ENCODE measurements at places on chromosomes 3 and 15.

DNA sequence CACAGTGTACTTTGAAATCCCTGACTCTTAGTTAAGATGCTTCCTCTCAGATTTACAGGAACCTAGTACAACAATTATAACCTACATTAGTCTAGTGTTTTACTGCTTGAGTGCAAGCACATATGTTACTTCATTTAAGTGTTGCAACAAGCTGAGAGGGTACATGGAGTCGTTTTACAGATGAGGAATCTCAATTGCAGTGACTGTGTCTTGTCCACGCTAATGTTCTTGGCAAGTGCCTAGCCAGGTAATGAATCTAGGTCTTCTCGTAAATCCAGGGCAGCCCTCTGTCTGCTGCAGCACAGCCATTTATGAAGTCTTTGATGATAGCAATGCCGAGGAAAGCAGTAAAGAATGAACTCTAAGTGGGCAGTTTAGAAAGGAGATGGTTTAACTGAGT, 384.4 kb upstream of the ARPP21 start:
- DNase-seq: no peak

DNA sequence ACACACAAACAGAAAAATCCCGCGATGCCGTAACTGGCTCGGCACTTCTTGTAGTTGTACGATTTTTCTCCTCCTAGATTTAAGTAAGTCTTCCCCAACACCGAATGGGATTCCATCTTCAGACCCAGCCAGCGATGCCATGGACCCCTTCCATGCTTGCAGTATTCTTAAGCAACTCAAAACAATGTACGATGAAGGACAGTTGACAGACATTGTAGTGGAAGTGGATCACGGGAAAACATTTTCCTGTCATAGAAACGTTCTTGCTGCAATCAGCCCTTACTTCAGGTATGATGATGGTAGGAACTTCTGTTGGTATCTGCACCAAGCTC, 763 bp downstream of the KBTBD8 start:
- DNase-seq: no peak

- no peak for DNase-seq
Observed at GRCh38 chr3:117874904-117875874, 1159.5 kb downstream of the IGSF11 start.

GRCh38 chr3:54659347-54659746, 268.5 kb downstream of the LRTM1 start:
- DNase-seq: no peak

DNA sequence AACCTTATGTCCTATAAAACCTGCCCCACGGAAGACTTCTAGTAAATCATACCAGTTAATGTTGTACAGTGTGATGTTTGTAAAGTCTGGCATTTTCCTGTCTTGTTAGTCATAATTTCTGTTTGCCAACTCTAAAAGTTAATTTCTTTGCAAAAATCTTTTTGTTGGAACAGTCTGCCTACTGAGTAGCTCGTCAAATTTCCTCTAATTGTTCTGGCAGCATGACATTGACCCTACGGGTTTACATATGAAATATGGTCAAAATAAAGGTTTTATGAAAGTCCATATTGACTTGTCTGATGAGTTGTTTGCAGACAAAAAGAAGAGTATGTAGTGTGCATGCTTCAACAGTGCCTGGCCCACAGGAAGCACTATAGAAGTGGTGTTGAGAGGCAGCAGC, 79.8 kb upstream of the SOX2 start:
- no peak for DNase-seq

DNA sequence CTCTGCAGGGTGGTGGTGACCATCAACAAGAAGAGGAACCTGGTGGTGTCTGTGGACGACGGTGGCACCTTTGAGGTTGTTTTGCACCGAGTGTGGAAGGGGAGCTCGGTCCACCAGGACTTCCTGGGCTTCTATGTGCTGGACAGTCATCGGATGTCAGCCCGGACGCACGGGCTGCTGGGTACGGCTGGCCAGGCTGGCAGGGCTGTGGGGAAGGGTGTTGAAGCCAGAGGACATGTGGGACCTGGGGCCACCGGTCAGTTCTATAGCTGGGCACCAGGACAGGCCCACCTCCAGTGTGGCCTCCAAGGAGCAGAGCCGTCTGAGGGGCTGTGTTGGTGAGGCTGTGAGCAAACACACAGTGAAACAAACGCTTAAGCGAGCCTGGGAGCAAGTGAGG, 3.9 kb upstream of the ITIH3 start:
- no peak for DNase-seq

DNA sequence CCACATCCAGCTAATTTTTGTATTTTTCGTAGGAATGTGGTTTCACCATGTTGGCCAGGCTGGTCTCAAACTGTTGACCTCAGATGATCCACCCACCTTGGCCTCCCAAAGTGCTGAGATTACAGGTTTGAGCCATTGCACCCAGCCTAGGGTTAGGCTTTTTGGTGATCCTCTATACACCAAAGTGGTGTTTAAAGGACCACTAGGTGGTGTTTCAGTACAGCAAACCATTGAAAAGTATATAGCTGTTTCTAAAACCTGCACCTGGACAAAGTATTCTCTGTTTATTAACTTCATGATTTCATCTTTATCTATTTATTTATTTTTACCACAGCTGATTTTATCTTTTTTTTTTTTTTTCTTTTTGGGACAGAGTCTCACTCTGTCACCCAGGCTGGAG, 68.4 kb downstream of the MINDY2 start:
- no peak for DNase-seq

GRCh38 chr15:99021694-99022093, 14.1 kb upstream of the PGPEP1L start:
- no peak for DNase-seq

DNA sequence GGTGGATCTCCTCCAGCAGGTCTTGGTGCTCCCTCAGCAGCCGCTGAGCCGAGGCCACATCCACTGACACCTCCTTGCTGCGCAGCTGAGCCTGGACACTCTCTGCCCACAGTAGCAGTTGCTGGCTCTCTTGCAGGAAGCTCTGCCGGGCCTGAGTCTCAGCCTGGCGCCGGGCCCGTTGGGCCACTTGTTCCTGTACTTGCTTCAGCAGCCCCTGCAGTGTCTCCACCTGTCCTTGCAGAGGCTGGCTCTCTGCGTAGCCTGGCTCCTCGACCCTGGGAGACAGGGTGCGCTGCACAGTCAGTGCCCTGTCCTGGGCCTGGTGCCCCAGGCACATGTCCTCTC, 15.5 kb downstream of the SPTBN5 start:
- DNase-seq: no peak

GRCh38 chr3:51471775-51472652, 27.8 kb downstream of the DCAF1 start:
- no peak for DNase-seq

DNA sequence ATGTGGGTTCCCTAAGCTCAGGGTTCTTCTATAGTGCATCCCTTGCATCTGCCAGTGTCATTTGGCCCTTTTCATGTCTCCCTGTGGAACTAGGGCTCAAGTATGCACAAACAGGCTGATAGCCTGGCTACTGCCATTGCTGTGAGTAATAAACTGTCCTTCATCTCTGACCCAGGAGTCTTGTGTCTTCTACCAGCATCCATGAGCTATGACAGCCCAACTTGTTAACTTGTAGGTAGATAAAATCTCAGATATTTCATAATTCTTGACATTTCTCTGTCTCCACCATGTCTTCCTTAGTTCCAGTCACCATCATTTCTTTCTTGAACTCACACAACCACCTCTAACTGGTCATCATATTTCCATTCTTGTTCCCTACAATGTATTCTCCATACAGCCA, 19.5 kb upstream of the BCL2L10 start:
- no peak for DNase-seq

GRCh38 chr15:58260205-58260724, 122.1 kb downstream of the AQP9 start:
- DNase-seq: no peak

DNA sequence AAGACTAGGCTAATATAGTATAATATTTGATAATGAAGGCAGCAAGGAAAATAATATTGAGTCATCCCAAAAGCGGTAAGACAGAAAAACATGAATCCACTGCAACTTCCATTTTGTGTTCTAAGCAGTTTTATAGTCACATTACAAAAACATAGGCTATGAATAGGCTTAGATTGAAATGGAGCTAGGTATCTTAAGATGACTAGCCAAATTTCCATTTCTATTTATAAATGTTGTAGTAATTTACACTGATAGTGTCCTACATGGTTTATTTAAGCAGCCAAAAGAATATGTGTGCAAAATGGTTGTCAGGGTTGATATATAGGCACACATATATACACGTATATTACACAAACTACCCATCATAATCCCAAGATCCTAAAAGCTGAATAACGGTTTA, 82.0 kb downstream of the VPS13C start:
- DNase-seq: no peak

DNA sequence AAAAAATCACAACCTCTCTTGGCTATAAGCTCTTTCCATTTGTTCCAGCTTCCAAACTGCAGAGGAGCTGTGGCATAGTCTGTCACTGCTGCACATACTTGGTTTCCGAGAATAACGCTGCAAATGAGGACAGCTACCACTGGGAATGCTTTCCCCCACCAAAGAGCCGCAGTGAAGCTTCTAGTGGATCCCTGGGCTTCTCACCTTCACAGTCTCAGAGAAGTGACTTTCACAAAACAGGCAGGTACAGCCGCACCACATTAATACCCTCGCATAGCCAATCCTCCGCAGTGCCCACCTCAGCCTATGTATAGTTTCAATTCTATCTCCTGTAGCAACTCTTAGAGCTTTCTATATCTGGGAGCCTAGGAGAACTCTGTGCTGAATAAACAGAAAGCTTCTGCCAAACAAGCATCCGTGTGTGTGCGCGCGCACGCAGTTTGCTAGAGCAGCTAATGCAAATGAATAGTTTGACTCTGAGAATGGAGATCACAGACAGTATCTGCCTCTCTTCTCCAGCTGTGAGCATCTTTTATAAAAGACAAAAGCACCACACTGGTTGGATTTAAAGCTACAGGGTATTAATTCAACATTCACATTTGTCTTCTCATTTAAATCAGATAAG, 81.9 kb upstream of the PLXND1 start:
- no peak for DNase-seq

DNA sequence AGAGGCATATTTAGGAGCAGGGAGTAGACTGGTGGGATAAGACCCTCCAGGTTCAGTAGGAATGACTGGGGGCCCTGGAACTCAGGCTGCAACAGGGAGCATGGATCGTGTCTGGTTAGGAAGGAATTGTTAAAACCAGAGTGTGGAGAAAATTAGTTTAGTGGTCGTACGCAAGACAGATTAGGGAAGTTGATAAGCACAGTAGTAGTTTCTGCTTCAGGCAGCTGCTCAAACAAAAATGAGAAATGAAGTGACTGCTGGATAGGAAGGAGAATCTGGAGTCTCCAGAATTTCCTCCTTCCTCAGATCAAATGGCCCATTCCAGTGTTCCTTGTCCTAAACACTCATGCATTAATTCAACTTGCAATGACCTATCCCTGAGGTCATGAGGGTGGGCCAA, 11.2 kb downstream of the MYD88 start:
- no peak for DNase-seq

DNA sequence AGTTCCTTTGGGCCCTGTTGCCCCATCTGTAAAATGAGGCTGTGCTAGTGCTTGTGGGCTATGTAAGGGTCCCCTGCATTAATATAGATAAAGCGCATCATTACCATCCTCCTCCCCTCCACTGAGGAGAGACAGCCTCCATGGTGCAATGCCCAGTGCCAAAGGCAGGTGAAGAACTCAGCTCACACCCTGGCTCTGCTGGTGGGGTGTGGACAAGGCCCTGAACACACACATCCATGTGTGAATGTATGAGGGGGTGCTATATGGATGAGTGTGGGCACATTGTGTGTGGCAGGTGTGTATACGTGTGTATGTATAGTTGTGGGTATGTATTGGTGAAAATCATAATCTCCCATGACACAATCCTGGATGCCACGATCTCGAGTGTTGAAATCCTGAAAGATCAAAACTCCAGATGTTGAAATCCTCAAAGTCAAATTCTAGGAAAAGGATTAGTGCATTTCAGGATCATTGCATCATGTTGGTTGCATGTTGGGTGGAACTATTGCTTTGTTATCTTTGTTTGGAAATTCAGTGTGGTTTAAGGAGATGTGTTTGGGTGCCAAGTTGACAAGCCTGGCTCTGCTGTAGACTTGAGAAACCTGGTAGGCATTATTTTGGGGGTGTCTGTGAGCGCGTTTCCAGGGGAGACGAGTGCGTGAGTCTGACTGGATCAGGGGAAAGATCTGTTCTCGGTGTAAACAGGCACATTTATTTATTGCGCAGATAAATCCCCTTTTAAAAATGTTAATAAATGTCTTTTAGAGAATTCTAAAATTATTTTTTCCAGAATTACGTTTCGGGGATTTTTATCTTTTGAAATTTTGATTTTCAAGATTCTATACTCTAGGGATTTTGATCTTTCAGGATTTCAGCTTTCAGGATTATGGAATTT, 42.0 kb upstream of the SEC61A1 start:
- DNase-seq: no peak

- no peak for DNase-seq
Observed at GRCh38 chr3:100455841-100456550, 36.4 kb upstream of the TMEM45A start.

DNA sequence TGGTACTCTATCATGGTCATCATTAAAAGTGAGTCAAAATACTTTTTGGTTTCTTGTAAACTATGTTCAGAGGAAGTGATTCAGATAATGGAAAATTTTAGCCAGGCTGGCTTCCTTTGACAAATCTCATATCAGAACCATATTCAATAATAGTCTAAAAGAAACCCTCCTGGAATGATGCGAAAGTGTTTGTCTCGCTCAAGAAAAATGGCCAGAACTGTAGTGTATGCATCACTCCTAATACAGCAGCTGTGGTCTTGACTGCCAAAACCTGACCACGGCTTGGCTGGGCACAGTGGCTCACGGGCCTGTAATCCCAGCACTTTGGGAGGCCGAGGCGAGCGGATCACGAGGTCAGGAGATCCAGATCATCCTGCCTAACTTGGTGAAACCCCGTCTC, 35.6 kb upstream of the KCNMB2 start:
- no peak for DNase-seq

- no peak for DNase-seq
Observed at GRCh38 chr3:58299839-58300516, 6.1 kb upstream of the RPP14 start.

GRCh38 chr15:75107516-75107907, 84.1 kb downstream of the PPCDC start:
- DNase-seq: no peak

DNA sequence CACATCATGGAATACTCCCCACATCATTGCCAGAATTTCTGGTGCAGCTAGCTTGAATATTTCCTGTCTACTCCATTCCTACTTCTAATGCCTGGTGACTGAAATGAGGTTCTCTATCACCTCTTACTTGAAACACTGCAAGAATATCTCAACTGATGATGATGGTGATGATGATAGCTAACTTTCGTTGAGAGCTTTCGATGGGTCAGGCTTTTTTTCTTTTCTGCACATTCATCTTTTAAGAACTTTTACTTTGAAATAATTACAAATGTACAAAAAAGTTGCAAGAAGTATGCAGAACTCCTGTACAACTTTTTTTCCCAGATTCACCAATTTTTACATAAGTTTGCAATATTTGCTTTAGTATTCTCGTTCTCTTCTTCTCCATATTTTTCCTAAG, 233.5 kb downstream of the MEIS2 start:
- no peak for DNase-seq

DNA sequence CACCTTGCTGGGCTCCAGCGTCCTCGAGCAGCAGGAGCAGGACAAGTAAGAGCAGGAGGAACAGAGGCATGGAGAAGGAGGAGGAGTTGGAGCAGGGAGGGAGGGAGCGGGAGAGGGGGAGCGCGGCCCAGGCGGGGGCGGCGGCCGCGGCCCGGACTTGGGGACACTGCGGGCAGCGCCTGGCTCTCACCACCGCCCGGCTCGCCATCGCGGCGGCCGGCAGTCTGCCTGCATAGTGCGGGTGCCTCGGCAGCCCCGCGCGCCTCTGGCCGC, 440 bp downstream of the DCBLD2 start:
- no peak for DNase-seq

GRCh38 chr3:42430781-42431532, 20.5 kb upstream of the LYZL4 start:
- DNase-seq: no peak
